ENCODE measurements at places on chromosomes 6 and 20.
A peak's percentile ranks its signal among the peaks of the same experiment; 100 is the strongest.

DNA sequence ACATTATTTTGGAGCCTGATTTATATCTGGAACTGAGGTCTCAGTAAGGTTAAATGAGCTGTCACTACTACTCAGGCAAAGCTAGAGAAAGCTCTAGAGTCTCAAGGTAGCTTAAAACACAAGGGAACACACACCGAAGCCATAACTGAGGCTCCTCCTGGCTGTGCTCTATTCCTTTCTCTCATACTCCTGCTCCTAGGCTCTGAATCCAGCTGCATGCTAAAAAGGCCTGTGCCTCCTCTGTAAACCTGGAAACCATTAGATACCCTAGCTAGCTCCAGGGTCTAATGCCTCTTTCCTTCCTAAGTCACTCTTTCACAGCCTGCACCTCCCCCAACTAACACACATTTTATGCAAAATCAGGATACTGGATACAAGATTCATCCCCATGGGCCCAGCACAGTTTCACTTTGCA is 17.1 kb downstream of the RIPOR2 start:
- DNase-seq = no peak

- DNase-seq = peak; percentile 57
Measured at GRCh38 chr6:21915707-21916260, 322.2 kb downstream of the SOX4 start.

DNA sequence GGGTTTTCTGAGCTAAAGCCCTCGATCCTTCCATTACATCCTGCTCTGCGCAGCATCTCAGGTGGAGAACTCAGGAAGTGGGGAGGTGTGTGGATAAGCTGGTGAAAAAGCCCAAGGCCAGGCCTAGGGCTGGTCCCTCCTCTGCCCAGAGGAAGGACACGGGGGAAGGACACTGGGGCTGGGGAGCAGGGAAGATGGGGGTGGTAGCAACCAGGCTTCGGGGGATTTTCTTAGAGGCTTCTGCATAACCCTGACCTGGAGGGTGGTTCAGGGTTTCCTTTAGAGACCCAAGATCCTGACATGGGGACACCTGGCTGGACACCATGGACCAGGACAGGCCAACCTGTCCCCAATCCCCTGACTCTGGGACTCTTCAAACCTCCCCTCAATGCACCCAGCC is 37.9 kb downstream of the SUN5 start:
- no peak for DNase-seq

- peak; percentile 86 for DNase-seq
Measured at GRCh38 chr6:100296810-100297544, 167.7 kb downstream of the SIM1 start.

DNA sequence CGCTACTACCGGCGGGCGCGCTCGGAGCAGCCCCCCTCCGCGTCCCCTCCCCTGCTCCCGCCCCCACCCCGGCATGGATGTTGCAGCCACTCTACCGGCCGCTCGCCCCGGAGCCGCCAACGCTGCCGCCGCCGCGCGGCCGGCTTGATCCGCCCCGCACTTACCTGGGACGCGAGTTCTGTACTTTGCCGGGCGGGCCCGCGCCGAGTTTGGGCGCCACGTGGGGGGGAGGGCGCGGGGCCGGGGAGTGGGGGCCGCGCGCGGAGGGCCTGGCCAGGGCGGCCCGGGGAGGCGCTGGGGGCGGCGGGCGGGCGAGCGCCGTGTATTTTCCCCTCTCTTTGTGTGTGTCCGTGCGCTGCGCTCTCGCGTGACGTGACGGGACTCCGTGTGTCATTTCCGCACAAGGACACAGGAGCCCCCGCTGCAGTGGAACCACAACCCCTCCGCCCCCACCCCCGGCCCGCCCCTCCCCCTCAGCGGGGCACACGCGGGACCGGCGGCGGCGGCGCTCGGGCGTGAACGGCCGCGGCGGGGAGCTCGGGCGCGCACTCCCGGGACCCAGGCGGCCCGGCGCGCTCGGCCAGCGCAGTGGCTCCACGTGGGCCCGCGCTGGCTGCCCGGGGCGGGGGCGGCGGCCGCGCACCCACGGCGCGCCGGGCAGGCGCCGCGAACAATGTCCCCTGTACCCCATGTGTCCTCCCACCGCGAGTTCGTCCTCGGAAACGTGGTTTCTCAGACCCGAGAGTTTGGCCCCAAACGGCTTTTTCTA is at the start of gene BEND3:
TSS of gene BEND3 (minus strand) at position 590 of the 769 bp plus-strand sequence. CDS start 16,230 bp downstream, outside the sequence.
- DNase-seq = peak; percentile 47

DNA sequence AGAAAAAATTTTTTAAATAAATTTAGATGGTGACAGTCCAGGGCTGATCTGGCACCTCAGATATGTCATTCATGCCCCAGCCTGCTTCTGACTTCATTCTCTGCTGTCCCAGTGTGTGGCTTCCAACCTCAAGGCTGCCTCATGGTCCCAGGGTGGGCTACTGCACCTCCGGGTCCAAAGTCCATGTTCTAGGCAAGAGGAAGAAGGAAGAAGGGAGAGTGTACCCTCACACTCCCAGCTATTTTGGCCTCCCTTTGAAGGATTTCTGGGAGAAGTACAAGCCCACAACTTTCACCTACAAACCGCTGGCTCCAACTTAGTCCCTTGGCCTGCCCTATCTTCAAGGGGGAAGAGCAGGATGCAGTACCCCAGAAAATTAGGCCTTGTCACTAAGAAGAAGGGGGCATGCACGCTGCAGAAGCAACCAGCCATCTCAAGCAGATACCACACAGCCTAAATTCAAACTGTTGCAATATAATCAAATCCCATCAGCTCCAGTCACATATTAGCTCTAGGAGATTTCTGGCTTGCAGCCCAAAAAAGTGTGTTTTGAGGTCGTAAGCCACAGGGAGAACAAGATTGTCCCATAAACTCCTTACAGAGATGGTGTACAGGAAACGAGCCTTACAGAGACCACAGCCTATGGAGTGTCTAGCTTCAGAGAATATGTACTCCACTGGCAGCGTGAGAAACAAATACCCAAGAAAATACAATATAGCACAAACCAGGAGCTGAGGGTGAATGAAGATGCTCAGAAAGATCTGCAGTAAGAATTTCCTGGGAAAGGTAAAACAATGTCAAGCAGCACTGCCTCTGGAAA is 906 bp upstream of the BTN3A2 start:
- peak; percentile 53 for DNase-seq

GRCh38 chr6:4356899-4357659 is 221.7 kb upstream of the ECI2 start:
- no peak for DNase-seq

- DNase-seq = no peak
Measured at GRCh38 chr6:141451181-141451510, 681.6 kb upstream of the GJE1 start.

- DNase-seq = peak; percentile 67
Measured at GRCh38 chr20:11544029-11544678, 373.5 kb upstream of the BTBD3 start.

GRCh38 chr20:4476903-4477500 is 244.7 kb upstream of the PRND start:
- peak; percentile 22 for DNase-seq

DNA sequence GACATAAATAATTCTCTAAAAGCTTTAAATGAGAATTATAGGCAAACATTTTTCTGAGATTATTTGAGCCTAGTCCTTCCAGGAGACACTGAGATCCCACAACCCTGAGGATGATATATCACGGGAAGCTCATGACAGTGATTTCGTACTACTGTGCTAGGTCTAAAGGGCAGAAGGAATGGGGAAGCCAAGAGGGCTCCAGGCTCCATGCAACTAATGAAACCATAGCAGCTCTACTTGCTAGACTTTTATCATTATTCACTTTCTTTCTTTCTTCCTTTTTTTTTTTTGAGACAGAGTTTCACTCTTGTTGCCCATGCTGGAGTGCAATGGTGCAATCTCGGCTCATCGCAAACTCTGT is 57.3 kb upstream of the SGK1 start:
- DNase-seq = no peak

DNA sequence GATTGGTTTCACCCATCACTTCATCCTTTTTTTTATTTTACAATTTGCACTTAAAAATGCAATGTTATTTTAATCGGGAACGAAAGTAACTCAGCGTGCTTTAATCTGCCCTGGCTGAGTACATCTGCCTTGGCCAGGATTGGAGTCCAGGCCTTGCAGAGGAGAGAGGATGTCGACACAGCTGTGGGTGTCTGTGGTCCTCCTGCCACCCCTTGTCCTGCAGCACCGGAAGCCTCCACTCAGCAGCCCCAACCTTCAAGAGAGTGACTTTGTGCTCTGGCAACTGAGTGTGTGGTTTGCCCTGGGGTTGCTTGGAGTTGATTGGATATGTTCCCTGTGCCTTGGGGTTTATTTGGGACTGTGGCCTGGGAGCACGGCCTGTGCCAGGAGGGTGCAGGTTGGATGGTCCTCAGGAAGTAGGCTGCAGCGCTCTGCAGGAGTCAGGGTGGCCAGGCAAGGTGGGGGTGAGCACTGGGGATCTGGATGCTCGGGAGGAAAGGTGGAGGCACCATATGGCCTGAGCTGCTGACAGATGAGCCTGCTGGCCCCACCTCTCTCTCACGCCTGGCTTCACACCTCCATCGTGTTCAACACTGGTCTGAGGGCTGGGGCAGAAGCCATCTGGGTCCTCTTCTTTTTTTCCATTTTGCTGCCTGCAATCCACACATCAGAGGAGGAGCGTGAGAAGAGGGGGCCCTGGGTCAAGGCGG is 4.3 kb downstream of the MYT1 start:
- no peak for DNase-seq

- peak; percentile 86 for DNase-seq
Measured at GRCh38 chr6:16206595-16207037, 31.8 kb upstream of the GMPR start.

DNA sequence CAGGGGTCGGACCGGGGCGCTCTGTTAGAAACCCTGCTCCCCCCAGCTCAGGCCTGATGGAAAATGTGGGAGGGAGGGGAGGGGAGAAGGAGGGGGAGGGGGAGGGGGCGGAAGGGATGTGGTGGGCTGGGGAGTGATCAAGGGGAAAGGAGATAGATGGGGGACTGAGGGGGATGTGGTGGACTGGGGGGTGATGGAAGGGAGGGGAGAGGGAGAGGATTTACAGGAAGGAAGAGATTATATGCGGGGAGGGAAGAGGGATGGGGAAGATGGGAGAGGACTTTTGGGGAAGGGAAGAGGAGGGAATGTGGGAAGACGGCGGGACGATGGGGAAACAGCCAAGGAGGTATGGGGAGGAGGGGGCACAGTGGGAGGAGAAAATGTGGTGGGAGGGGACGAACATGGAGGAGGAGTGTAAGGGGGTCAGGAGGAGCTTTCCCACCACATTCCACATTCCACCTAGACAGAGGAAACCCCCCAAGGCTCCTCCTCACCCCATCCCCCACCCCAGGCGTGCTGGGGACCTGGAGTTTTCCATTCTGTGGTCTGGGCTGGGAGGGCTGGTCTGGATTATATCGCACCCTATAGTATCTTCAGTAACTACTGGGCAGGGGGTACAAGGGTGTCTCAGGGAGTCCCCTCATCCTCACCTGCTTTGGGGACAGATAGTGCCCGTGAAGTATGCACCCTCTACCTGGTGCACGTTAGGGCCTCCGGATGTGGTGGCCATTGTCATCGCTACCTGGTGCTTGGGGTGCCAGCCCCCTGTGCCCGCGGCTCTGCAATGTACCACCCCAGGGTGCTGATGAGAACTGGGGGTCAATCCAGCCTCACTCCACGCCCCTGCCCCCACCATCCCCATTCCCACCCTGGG is 578 bp upstream of the PTGIS start:
- peak; percentile 29 for DNase-seq

DNA sequence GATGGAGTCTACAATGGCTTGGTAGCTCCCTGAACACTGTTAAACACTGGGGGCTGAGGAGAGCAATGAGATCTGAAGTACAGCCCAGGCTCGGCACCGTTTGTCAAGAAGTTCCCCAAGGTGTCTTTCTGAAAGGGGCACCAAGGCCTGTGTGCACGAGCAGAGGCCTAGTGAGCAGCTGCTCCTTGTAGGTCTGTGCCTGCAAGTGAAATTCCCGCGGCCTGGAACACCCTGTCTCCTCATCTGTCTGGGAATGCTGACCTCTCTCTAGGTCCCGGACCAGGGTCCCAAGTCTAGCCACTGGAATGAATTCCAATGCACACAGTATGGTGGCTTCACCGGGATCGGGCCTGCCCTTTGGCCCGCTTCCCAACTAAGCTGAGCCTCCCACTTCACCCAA is 134.8 kb downstream of the FOXC1 start:
- no peak for DNase-seq

DNA sequence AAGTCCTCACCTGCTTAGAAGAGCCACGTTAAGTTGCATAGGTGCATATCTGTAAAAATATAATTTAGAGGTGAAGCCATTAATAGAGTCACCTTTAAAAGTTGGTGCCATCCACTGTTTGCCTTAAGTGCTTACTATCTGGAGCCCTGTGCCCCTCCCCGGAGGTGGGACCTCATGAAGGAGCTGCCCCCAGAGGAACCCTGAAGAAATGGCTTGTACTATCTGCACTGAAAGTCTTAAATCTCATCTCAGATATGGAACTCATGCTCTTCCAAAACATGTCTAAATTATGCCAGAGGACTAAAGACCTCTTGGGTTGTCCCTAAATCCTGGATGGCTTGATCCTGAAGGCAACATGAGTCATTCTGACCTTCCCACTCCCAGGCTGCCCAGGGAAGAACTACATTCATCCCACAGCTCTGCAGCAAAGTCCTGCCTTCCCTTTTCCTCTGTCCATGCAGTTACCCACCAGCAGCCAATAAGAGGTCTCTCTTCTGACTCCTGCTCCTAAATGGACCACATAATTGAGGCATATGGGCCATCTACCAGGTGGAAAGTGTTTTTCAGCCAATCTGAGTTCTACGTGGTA is 85.3 kb downstream of the ASXL1 start:
- DNase-seq = no peak

DNA sequence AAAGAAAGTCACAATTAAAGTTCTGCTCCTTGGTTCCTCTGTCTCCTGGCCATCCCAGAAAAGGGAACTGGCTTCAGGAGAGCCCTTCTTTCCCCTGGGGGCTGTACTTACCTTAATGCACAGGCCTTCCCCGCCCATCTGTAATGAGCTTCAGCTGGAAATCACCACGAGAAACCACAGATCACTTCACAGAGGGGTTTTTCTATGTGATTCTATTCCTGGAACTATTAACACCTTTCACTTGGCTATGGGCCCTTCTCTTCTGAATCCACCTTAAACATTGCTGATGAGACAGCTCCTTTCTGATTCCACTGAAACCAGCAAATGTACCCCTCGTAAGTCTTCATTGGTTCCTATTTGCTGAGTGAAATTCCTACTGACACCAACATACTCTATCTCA is 80.7 kb downstream of the FOXF2 start:
- DNase-seq = no peak

DNA sequence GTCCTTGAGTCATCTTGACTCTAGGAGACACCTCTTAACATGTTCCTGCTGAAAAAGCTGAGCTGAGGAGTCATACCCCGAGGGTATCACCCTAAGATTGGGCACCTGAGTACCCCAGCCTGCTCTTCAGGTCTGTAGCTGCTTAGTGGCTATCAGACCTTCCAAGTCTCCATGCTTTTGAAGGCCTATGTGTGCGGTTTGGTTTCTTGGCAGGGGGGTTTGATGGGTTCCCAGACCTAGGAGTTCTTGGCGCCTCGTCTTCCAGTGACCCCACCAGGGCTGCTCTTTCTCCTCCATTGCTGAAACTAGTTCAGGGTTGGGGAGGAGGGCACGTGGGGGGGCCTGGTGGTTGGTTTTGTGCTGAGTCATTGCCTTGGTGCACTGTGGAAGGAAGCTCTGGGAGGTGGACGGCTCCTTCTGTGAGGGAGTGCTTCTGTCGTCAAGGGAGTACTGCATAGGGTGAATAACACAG is 20.1 kb downstream of the IGF2R start:
- DNase-seq = peak; percentile 61
